ENCODE measurements at places on chromosomes 7 and 10. TPM values are rescaled to one million over a fixed set of nuclear protein-coding genes. Genes with fewer than 3 reads are reported as not detected.

Gene SUGCT
- 3.1 TPM for total RNA-seq

Gene VWC2
- not detected for total RNA-seq

Gene BMPER
- 0.74 TPM for total RNA-seq

Gene OR2A12
- total RNA-seq: not detected

Gene TUBB8
- not detected for total RNA-seq

Gene HOXA7
- total RNA-seq: 4.2 TPM

Gene SYCE1
- total RNA-seq: not detected

Gene IDI2
- not detected for total RNA-seq

Gene JMJD1C
- total RNA-seq: 24.1 TPM

Gene FAM221A
- total RNA-seq: 1.0 TPM
